ENCODE measurements at places on chromosomes 3 and 15.

DNA sequence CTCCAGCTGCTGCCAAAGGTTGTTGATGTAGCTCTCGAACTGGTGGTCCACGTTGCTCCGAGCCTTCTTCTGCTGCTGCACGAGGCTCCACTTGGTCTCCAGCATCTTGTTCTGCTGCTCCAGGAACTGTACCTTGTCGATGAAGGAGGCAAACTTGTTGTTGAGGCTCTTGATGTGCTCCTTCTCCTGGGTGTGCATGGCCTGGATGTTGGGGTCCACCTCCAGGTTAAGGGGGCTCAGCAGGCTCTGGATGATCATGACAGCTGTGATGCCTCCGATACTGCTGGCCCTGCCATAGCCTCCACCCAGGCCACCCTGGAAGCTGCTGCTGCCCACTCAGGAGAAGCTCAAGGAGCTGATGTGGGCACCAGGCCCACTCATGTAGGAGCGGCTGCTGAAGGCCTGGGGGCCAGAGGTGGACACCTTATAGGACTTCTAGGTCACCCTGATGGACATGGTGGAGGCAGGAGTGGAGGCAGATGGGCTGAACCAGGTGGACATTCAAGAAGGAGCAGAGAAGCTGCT, 14.9 kb upstream of the PSTPIP1 start:
- no peak for DNase-seq

DNA sequence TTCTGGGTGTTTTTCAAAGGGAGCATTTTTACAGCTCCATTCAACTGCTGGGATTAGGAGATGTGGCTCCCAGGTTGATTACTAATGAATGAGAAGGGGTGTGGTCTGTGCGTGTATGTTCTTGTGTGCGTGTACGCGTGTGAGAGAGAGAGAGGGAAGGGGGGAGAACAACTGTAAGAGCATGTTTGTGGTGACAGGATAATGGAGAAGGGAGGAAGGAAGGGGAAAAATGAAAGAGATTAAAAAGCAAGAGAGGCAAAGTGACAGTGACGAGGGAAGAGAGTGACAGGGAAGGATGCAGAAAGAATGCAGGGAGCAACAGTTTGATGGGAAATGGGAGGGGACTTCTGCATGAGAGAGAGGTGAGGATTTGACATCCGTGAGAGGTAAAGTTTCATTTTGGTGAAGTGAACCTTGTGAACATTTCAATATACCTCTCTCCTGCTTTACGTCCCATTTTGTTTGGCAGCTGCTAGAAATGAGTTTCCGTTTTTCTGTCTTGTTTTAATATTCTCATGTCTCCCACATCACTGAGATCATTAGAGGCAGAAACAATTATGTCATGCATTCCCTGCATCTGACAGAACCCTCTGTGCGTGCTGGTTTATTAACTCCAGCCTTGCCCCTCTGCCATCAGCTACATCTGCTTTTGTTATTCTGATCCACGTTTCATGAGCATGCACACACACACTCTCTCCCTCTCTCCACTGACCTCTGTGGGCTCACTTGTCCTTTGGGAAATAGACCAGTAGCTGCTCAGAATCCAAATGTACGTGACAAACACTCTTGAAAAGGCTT, 161.6 kb downstream of the GAP43 start:
- no peak for DNase-seq

- no peak for DNase-seq
Observed at GRCh38 chr3:188979248-188979647, 192.5 kb upstream of the TPRG1 start.

GRCh38 chr3:64082411-64082810, 59.1 kb upstream of the PSMD6 start:
- DNase-seq = no peak

DNA sequence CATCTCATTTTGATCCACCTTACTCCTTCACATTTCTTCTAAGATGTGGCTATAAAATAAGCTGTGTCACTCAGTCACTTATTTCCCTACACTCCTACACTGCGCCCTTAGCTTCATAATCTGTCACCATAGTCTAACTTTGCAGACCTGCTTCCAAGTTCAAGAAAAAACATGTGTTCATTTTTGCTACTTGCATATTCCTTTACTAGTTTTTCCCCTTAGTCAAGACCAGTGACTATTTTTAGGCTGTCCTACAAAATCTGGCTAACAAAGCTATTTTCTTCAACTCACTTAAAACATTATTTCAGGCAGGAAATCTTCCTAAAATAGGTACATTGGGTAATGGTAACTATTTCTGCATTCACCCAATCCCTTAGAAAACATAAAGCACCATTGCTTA, 272.5 kb downstream of the TBC1D5 start:
- no peak for DNase-seq

DNA sequence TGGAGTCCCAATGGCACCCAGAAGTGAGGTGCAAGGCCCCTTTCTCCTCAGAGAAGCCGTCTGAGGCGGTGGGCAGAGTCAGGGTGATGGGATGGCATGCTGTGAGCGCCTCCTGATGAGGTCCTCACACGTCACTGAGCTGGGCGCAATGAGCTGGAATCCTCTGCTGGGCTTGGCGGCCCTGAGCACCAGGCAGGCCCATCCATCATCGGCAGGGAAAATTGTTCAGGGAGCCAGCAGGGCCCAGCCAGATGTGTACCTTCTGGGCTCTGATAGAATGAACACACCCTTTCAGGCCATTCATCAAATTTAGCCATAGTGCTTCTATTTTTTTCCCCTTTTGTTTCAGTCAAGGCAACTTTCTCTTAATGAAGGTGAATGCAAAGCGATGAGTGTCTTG, 43.7 kb downstream of the FAM3D start:
- DNase-seq = no peak
